NCI-H1417 treated with DMSO at 0.1 percent for 48 hours (cell line): ENCODE measurements at places on chromosomes 3 and 15.

DNA sequence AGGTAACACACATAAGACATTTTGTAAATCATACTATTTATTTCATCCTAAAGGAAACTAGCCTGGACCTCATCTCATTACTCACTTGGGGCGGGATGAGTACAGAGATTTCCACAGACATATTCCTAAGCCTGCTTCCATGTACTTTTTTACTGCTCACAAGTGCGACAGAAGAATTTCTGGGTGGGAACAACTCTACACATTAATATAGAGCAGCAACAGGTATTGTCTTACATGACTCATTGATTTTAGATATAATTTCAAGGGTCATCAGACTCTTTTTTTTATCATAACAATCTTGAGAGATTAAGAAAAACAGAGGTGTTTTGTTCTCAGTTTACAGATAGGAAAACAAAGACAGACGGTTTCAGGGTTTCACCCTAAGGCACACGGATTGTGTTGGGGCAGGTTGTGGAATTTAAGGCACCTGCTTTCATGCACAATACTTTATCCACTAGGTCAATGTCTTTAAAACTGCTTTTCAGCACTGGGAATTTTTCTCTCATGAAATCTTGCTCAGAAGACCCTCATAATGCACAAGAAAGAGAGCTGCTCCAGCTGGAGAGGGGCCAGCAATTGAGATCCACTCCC, 186.7 kb upstream of the CDIN1 start:
- no peak for DNase-seq

DNA sequence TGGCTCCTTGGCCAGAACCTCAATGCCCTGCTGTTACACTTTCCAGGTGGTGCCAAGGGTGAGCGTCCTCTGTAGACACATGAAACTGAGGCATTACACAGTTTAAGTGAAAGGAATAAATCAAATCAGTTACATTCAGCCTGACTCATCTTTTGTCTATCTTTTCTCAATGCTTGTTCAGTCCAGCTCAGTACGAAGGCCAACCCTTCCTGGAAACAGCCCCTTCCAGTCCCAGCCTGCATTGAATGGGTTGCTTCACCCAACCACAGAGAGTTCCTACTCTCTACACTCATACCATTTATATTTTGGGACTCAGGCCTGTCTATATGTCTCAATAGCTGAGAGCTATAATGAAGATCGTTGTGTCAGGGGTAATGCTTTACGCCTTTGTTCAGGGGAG, 363.6 kb downstream of the RORA start:
- no peak for DNase-seq

DNA sequence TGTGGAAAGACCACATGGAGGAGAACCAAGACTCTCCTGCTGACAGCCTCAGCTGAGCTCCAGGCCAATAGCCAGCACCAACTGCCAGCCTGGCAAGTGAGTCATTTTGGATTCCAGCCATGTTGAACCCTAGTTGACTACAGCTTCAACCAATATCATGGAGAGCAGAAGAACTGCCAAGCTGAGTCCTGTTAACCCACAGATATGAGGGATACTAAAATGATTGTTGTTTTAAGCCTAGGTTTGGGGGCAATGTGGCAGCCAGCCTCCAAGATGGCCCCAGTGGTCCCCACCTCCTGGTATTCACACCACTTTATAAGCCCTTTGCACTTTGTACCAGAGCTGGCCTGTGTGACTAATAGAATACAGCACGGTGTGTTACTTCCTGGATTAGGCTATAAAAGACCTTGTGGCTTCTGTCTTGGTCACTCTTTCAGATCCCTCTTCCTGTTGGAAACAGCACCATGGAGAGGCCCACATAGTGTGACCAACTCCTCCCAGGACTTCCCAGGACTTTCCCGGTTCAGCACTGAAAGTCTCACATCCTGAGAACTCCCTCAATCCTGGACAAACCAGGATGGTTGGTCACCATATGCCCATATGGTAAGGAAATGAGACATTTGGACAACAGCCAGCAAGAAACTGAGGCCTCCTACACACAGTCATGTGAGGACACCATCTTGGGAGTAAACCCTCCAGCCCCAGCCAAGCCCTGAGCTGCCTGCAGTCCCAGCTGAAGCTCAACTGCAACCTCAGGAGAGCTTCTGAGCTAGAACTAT, 32.4 kb upstream of the CDV3 start:
- DNase-seq, result no peak

DNA sequence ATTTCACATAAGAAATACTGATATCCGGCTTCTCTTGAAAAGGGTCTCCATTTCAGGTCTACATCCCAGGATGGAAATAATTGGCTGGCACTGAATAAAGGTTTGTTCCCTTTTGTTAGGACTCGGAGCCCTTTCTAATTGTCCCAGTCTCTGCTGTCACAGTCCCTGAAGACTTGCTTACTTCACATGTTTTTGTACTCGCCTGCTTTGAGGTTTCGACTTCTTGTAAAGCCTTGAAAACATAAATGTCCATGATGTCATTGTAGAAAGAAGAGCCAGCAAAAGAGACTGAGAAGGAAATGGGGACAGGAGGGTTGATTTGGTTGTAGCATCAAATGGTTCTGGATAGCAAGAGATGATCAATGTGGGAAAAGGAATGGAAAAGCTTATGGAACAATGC, 963.4 kb upstream of the SEMA6D start:
- no peak for DNase-seq

DNA sequence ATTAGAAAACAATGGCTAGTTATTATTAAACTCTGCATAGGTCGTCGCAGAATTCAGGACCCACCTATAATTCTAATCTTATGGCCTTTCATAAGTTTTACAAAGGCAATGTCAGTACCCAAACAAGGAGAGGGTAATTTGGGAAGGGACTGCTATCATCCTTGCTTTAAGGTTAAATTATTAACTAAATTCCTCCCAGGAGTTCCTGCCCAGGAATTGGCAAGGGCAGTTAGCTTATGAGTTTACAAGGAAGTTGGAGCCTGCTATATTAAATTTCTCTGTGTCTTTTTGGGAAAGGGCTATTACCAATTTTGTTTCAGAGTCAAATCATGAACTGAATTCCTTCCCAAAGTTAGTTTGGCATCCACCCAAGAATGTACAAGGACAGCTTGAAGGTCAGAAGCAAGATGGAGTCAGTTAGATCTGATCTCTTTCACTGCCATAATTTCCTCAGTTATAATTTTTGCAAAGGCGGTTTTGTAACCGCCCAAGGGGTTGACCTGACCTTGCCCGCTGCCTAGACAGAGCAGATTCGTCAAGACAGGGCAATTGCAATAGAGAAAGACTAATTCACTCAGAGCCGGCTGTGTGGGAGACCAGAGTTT, 45.3 kb upstream of the LHFPL4 start:
- no peak for DNase-seq

GRCh38 chr15:28099555-28100140, 533 bp upstream of the OCA2 start:
- no peak for DNase-seq

GRCh38 chr3:175512700-175513099, 653.6 kb downstream of the NAALADL2 start:
- DNase-seq, result no peak

DNA sequence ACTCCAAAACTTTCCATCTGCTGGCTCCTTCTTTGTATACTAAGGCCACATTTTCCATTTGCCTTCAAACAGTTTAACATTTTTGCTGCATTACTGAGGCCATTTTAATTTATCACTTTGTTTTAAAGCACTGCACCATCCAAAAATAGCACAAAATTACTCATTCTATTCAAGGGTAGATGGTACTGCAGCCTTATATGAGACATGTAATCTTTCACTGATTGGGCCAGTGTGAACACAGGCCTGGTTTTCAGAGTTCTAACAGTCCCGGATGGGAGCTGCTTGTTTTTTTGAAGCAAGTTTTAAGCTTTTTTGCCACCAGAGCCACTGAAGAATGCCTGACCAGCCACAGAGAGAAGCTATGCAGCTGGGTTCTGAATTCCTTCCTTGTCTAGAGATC, 172.3 kb upstream of the TSC22D2 start:
- no peak for DNase-seq

DNA sequence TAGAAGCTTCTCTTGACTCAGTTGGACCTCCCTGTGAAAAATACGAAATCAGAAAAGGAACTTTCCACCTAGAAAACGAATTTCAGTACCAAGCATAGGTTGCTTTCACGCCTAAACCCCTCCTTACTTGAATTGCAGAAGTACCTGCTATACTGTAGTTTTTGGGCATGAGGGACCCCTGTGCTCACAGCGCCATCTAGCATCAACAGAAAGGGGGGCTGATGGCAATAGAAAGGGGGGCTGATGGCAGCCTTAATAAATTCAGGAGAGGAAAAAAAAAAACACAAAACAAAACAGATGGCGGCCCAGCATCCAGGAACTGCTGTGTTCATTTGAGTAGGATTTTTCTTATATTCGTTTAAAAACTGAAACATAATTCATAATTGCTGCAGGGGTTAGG, 96.7 kb downstream of the NPAP1 start:
- no peak for DNase-seq

GRCh38 chr15:78207110-78207458, 27.3 kb downstream of the ACSBG1 start:
- no peak for DNase-seq

GRCh38 chr15:66986951-66987350, 78.5 kb upstream of the SMAD3 start:
- DNase-seq, result no peak
